ENCODE measurements at places on chromosomes 1 and 21.
A peak's percentile ranks its signal among the peaks of the same experiment; 100 is the strongest.

GRCh38 chr1:162873671-162874666 lies 13.0 kb upstream of the CCDC190 start:
- DNase-seq, result no peak

- DNase-seq, result no peak
Measured at GRCh38 chr1:62439652-62440371, 3.0 kb downstream of the USP1 start.

DNA sequence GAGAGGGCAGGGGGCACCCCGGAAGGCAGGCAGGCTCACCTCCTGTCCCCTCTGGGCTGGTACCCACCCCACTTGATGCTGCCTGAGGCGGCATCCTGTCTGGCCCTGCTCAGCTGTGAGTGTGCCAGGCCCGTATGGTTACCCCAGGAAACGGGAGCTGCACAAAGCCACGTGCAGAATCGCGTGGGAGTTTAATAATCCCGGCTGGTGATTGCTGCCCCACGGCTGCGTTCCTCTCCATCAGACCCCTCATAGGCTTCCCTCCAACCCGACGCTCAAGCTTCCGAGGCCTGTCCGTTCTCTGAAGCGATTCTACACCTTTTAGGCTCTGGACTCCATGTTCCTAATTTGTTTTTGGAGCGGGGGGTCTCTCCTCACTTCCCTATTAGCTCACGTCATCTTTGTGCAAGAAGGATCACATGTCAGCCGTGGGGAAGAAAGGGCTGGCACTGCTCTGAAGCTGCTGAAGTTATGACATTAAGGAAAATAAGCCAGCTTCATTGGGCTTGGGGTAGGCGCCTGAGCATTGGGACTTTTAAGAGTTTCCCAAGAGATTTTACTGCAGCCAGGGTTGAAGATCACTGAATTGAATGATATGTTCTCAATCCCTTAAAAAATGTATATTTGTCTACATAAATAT lies 1.1 kb upstream of the B3GALT5 start:
- DNase-seq, result no peak

DNA sequence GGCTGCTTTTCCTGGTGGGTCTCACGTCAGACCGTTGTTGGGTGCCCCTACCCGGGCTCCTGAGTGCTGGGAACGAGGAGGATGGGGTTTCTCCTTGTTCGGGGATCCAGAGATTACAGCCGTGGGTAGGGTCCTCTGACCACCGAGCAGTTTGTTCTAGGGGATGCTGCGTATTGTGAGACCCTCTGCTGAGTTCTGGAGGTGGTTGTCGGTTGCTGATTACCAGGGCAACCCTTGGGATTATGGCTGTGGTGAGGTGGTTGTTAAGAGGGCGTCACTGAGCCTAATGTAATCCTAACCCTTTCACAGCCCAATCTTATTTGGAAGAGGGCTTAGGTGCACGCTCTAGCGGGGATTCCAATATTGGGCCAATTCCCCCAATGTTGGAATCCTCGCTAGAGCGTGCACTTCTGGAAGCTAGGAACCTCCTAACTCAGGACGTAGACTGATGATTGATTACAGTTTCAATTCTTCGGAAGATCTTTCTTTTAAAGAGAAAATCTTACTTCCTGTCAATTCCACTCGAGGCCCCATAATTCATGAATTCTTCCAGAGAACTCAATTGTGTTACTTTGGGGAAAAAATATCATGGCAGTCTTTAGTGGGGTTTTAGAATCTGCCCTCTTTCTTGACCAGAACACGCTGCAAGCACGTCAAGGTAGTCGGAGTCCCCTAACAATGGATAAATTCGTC lies 483 bp downstream of the TCEANC2 start:
- peak; percentile 40 for DNase-seq

- DNase-seq, result no peak
Measured at GRCh38 chr1:22295856-22296255, 153.0 kb upstream of the WNT4 start.

GRCh38 chr1:222781251-222781650 lies 33.6 kb upstream of the DISP1 start:
- DNase-seq, result no peak

- DNase-seq, result no peak
Measured at GRCh38 chr1:53929246-53929960, 16.1 kb downstream of the IFT25 start.

GRCh38 chr1:37477198-37477931 lies 3.0 kb downstream of the ZC3H12A start:
- DNase-seq, result no peak

GRCh38 chr1:13825033-13825432 lies 125.0 kb downstream of the PRDM2 start:
- DNase-seq, result no peak

DNA sequence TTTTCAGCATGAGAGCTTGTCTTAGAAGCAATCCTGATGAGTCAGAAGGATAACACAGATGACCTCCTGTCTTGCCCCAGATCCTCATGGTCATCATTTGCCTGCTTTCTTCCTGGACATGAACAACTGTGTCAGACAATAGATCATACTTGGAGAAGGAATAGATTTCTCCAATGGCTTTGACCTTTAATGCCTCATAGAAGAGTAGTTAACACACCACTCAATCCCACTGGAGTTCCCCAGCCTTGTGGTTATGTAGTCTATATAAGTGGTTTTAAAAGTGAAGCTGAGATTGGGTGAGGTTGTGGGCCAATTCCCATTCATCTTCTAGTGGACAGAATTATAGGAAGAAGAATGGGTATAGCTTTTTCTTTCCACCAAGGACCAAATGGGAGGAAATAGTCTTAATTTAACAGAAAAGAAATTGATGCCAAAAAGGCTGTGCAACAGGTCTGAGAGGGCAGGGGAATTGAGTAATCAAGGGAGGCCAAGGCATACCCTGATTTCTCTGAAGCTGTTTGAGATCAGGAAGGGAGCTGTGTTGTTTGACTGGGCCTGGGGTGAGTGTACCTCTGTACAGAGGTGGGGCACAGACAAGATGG lies 14.4 kb downstream of the PRCC start:
- no peak for DNase-seq

DNA sequence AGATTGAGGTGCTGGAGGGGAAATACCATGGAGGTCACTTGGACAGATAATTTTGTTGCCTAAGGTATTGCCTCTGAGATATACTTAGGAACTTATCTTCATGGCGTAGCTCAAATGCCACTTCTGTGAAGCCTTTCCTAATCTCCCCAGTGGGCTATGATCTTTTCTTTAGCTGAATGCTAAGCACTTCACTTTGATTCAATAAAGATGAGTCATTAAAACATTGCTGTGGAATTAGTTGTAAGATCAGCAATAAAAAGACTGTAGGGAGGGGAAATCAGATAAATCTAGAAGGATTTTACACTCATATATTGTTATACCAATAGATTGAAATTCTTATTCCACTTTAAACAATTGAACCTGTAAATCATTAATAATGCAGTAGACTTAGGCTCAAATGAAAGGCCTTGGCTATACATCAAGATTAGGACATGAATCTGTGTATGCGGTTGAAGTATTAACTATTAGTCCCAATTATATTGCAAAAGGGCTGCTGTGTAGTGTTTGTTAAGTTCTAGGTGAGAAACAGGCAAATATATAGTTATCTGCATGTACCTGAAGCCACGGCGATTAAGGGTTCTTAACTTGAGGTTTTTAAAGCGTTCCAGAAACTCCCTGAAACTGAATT lies 19.2 kb upstream of the MAGOH start:
- DNase-seq, result no peak

Measured in left lung (tissue), 14 donors.